ENCODE measurements at places on chromosomes 11 and 22.
A peak's percentile ranks its signal among the peaks of the same experiment; 100 is the strongest.

DNA sequence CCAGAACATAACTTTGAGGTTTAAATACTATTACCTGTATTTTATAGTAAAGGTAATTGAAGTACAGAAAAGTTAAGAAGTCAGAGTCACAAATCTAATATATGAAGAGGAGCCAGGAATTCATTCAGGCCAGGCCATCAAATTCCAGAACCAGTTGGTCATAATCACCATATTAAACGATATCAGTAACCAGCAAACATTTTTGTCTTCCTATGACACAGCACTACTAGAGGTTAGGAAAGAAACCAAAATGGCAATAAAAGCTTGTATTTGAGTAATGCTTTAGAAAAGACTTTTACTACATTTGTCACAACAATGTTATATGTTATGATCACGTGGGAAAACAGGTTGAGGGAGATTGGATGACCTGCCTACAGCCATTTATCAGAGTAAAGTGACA, 62.2 kb downstream of the DKK3 start:
- DNase-seq, result no peak

- DNase-seq, result no peak
Measured at GRCh38 chr11:64358536-64358906, 441 bp upstream of the RPS6KA4 start.

DNA sequence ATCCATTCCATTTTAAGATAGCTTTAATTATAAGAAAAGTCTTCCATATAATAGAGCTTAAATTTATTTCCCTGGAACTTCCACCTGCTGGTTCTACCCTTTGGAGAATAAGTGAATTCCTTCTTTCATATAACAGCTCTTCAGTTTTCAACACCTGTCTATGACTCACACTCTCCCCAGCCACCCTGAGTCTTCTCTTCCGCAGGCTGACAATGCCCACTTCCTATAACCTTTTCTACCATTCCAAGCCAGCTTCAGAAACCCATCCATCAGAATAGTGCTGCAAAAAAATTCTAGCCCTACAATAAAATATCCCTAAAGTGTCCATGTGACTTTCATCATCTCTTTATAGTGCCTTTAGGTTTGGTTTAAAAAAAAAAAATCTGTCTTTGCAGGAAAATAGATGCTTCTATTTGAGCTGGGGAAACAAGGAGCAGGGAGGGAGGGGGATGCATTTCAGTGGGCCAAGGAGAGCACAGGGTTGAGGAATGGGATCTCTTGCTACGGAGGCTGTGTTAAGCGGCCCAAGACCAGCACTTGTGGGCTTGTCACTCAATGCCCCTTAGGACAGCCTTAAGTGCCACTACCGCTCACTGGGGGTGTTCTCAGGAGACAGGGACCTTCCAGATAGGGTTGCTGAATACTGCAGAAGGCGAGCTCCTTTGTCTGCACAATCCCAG, 178.6 kb downstream of the DSCAML1 start:
- DNase-seq, result no peak

DNA sequence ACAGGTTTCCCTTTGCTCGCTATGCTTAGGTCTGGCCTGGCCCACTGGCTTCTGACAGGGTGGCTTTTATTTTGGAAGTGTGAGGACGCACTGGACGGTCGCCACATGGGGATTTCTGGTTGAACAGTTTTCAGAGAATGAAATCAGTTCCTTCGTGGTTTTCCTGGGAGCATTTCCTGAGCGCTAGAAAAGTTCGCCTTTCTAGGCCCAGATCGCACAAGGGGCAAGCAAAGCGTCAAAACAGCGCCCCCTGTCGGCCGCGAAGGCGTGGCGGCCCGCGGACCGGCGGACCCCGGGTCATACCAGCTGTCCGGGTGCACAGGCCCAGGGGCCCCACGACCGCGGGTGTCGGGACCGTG, 12.7 kb upstream of the CYP2R1 start:
- no peak for DNase-seq

GRCh38 chr11:7677796-7678201, 4.5 kb upstream of the CYB5R2 start:
- no peak for DNase-seq

DNA sequence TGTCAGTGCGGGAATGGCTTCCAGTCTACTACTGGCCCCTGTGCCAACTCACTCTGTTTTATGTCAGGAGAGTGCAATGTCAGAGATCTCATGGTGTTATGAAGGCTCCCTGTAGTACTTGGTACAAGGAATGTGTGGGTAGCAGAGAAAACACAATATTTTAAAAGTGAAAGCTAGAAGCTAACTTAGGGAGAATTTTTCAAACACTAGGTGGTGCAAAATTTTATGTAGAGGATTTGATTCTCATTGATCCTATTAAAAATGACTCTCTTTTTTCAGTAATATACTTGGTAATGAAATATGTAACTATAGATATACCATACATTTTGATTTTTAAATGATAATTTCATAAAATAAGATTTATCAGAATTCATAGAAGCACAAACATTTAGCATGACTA, 134.7 kb downstream of the JRKL start:
- DNase-seq, result no peak

DNA sequence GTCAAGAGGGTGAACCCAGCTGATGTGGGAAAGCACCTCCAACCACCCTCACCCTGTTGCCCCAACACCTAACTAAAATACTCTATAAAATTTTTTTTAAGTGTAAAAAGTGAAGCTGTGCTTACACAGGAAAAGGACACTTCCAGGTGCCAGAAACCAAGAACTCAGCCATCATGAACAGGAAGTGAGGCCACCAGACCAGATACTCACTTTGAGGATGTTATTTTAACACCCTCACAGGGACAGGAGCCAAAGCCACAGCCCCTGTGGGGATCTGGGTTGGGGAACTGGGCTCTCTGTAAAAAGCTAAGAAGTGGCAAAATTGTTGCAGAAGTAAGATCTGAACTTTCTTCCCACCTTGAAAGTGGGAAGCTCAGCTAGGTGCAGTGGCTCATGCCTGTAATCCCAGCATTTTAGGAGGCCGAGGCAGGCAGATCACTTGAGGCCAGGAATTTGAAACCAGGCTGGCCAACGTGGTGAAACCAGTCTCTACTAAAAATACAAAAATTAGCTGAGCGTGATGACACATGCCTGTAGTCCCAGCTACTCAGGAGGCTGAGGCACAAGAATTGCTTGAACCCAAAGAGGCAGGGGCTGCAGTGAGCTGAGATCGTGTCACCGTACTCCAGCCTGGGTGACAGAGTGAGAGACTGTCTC, 3.8 kb downstream of the RSPH14 start:
- DNase-seq, result no peak

GRCh38 chr11:47466201-47466600, 17.3 kb upstream of the RAPSN start:
- DNase-seq, result no peak

DNA sequence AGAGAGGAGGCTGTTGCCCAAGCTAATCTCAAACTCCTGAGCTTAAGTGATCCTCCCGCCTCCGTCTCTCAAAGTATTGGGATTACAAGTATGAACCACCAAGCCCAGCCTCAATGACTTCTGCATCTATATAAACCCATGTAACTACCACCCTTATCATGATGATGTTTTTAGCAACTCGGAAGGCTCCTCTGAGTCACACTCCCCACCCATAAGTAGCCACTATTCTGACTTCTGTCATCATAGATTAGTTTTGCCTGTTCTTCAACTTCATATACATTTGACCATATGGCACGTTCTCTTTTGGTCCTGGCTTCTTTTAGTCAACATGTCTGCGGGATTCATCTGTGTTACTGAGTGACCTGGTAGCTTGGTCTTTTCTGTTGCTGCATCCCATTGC, 6.4 kb upstream of the FOSL1 start:
- DNase-seq, result no peak

- DNase-seq, result no peak
Measured at GRCh38 chr11:74427384-74427886, 29.2 kb upstream of the PGM2L1 start.

DNA sequence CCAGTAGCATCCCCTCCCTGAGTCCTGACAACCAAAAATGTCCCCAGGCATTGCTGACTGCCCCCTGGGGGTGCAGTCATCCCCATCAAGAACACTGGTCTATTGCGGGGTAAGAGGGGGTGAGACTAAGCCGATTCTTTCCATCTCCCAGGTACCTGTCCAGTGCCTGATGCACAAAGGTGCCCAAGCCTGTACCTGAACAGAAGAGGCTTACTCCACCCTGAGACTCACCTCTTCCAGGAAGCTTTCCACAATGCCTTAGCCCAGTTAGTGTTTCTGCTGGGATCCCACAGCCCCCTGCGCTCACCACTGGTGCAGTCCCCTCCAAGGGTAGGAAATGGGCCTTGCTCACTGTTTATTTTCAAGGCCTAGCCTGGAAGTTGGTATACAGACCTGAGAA, 22.9 kb downstream of the TPST2 start:
- DNase-seq, result no peak

DNA sequence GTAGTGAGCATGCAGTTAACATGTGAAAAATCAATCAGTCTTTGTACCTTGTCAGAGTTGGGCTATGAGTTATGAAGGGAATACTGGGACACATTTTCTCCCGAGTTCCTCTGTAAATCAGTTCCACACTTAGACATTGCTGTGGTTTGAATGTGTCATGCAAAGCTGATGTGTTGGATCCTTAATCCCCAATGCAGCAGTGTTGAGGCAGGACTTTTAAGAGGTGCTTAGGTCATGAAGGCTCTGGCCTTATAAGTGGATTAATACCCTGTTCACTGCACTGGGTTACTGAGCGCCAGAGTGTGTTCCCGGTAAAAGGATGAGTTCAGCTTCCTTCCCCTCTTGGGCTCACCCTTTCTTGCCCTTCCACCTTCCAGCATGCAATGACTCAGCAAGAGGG, 742.1 kb upstream of the TENM4 start:
- no peak for DNase-seq

- no peak for DNase-seq
Measured at GRCh38 chr11:16610213-16610737, 128.2 kb upstream of the C11orf58 start.

DNA sequence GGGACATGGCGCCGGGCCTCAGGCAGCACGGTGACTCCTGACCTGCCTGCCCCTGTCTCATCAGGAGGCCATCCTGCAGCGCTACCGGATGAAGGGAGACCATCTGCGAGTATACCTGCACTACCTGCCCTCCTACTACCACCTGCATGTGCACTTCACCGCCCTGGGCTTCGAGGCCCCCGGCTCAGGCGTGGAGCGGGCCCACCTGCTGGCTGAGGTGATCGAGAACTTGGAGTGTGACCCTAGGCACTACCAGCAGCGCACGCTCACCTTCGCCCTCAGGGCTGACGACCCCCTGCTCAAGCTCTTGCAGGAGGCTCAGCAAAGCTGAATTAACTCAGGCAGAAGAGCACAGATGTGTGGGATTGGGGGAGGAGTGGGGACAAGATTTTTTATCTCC, 10.2 kb upstream of the ST3GAL4 start:
- DNase-seq, result no peak

GRCh38 chr11:78444726-78445125, 27.1 kb upstream of the GAB2 start:
- DNase-seq, result no peak

GRCh38 chr11:27553186-27553585, 46.6 kb upstream of the LIN7C start:
- no peak for DNase-seq

DNA sequence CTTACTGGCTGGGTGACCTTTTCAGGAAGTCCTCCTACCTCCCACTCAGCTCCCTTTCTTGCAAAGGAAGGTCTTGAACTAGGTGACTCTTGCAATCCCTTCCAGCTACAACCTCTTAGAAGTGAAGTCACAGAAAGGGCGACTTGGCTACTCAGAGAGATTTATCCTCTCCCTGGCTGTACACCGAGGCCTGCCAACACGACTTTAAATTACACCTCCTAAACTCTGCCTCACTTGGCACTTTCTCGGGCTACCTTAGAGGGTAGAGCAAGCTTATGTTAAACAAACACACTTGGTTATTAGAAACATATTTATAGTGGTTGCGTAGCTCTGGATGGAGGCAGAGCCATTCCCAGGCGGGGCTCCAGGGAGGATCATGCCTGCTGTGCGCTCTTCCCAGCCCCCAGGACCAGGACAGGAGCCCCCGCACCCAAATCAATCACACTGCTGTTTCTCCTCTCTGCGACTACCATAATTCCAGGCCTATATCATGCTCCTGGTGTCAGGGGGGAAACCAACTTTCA, 358.4 kb downstream of the BUD13 start:
- DNase-seq, result no peak

GRCh38 chr11:8239040-8239439, 24.6 kb downstream of the LMO1 start:
- DNase-seq, result no peak

DNA sequence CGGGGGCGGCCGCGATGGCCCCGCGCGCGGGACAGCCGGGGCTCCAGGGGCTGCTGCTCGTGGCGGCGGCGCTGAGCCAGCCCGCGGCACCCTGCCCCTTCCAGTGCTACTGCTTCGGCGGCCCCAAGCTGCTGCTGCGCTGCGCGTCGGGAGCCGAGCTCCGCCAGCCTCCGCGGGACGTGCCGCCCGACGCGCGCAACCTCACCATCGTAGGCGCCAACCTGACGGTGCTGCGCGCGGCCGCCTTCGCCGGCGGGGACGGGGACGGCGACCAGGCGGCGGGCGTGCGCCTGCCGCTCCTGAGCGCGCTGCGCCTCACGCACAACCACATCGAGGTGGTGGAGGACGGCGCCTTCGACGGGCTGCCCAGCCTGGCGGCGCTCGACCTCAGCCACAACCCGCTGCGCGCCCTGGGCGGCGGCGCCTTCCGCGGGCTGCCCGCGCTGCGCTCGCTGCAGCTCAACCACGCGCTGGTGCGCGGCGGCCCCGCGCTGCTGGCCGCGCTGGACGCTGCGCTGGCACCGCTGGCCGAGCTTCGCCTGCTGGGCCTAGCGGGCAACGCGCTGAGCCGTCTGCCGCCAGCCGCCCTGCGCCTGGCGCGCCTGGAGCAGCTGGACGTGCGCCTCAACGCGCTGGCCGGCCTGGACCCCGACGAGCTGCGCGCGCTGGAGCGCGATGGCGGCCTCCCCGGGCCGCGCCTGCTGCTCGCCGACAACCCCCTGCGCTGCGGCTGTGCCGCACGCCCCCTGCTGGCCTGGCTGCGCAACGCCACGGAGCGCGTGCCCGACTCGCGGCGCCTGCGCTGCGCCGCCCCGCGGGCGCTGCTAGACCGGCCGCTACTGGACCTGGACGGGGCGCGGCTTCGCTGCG, 697 bp downstream of the TPBGL start:
- DNase-seq, result peak; percentile 96

- DNase-seq, result no peak
Measured at GRCh38 chr11:115480611-115481010, 23.6 kb downstream of the CADM1 start.

- DNase-seq, result no peak
Measured at GRCh38 chr11:60431251-60431650, 1.9 kb downstream of the MS4A5 start.

DNA sequence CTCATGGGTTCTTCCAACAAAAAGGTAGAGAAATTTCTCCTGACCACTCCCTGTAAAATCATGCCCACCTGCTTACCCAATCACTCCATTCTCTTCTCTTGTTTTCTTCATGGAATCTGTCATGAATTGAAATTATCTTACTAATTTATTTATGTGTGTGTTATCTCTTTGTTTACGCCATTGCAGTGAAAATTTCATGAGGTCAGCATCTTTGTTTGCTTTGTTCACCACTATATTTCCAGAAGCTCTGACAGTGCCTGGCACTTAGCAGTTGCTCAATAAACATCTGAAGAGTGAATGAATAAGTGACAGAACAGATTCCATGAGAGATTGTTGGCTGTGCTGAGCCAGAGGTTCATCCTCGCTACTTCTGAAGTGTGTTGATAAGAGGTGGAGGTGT, 329.5 kb downstream of the NXPE2 start:
- DNase-seq, result no peak

GRCh38 chr11:61534933-61535839, 26.6 kb downstream of the LRRC10B start:
- no peak for DNase-seq

Data from HEK293T (cell line).